ENCODE measurements at places on chromosomes 7 and 10.

GRCh38 chr10:26937371-26937770 lies 76.6 kb upstream of the ABI1 start:
- DNase-seq = no peak

DNA sequence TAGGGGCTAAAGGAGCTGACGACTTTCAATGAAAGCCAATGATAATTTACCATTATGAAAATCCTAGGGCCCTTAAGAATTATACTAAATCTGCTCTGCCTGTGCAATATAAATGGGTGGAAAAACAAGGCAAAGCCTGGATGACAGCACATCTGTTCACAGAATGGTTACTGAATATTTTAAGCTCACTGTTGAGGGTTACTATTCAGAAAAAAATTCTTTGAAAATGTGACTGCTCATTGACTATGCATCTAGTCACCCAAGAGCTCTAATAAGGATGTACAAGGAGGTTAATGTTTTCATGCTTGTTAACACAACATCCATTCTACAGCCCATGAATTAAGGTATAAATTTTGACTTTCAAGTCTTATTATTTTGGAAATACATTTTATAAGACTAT lies 8.9 kb downstream of the DKK1 start:
- no peak for DNase-seq

GRCh38 chr10:58001159-58001558 lies 266.5 kb downstream of the IPMK start:
- no peak for DNase-seq

DNA sequence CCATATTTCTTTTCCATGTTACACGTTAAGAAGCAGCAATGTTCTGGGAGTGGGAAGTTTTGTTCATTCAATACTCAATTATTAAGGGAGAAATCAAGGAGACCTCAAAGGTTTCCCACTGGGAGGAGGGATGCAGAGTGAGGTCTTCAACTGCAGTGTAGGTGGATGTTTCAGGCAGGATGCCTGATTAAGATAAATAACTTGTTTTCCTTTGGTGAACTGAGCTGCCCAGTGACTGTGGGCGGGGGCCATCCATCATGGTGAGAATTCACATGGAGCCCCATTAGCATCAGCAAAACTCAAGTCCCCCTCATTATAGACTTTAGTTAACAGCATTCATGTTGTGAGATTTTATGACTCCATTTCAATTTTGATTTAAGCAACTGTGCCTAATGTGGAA lies 121.1 kb downstream of the PLPP4 start:
- no peak for DNase-seq

GRCh38 chr7:3272691-3273141 lies 28.3 kb upstream of the SDK1 start:
- no peak for DNase-seq

GRCh38 chr10:18650404-18650997 lies 886 bp downstream of the NSUN6 start:
- no peak for DNase-seq

GRCh38 chr10:65861249-65861648 lies 1064.6 kb upstream of the LRRTM3 start:
- no peak for DNase-seq

DNA sequence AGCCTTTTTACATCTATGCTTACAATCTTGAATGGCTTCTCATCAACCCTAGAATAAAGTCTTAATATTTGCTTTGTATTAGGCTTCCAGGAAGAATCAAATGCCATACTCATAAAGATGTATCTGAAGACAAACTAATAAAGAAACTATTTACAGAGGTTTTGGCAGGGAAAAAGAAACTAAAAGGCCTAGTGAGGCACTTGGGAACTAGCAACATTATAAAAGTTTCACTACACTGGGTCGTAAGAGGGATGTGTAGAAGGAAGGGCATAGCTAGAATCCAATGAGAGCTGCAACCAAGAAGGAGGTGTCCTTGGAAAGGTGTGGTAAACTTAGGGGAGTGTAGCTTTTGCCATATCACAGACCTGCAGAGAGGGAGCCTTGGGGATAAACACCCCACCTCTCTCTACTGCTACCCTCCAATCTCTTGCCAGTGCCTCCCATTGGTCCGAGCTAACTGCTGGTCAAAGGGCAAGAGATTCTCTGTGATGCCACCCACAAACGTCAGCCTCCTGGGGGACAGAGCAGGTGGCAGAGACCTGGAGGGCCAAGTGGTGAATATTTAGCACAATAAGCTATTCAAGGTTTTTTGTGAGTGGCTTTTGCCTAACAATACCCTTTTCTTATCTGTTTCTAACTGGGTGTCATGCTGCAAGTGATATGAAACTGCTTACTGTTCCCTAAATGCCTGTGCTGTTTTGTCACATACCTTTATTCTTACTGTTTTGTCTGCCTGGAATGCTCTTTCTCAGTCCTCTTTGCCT lies 60.7 kb downstream of the CPED1 start:
- DNase-seq = no peak

DNA sequence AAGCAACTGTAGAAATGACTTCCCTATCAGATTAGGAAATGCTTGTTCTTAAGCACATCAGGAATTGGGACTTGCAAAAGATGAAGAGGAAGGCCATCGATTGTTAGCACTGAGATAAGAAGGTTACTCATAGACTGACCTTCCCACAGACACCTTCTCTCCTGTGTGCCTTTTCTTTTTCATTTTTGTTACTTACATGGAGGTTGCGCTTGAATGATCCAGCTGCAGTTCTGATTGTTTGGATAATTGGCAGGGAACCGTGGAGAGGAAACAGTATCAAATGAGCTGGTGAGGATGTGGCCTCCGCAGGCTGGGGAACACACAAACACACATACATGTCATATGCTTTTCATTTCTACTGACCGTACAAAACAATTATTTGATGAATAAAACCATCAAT lies 134.9 kb upstream of the RSU1 start:
- no peak for DNase-seq
